ENCODE measurements at places on chromosomes 1 and 21.

- no peak for DNase-seq
Measured at GRCh38 chr21:38205940-38206339, 50.9 kb upstream of the KCNJ15 start.

DNA sequence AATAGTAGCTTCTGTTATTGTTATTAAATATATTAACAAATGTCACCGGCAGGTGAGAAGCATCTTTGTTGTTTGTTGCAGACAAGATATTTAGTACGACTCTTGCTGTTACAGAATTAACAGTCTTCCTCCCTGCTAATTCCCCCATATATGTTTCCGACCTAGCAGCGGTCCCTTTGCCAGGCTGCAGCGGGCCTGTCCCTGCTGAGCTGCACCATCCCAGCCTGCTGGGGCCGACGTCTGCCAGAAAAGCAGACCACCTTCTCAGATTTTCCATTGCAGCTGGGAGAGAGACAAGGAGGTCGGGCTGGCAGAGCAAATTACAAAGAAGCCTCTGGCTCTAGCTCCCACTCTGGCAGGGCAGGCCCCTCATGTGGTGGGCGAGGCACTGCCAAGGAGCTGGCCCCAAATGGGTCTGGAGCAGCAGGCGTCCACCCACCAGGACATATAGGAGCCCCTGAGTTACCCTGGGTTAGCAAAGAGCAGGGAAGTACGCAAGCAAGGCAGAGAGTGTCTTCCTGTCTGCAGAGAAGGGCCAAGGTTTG, 142.7 kb downstream of the FOXD2 start:
- DNase-seq = no peak

DNA sequence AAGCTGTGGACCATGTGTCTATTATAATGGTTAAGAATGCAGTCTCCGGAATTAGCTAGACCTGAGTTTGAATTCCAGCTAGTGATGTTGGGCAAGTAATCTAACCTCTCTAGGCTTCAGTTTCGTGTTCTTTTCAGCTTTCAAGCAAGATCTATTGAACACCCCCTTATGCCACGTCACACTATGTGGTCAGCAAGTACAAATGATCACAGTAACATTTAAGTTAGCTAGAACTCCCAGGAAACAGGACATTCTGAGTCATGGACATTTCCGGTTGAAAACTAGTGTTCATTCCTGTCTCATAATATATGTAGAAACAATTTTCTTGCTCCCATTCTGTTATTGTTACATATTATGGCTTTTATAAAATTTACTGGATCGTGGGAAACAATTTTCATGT, 34.0 kb upstream of the NHLH2 start:
- no peak for DNase-seq

- peak; percentile 48 for DNase-seq
Measured at GRCh38 chr1:87131809-87132283, 196.8 kb upstream of the LMO4 start.

DNA sequence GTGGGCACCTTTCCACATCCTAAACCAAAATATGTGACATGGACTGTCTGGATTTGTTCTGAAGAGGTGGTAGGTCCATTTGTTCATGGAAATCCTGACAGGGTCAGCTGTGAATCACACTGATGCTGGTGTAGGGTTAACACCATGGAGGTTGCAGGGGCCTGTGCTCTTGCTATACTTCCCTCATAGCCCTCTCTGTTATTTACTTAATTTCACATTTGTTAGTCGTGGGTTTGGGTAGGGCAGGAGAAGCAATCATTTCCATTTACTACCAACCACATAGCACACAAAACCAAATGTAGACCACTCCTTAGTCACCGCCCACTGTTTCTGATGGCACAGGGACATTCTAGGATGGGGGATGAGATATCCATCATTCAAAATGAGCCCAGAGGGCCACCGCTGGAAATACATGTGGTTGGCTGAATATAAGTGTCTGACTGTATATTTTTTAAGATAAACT, 61.8 kb upstream of the POU2F1 start:
- no peak for DNase-seq

- DNase-seq = no peak
Measured at GRCh38 chr1:117821774-117822482, 107.5 kb downstream of the GDAP2 start.

DNA sequence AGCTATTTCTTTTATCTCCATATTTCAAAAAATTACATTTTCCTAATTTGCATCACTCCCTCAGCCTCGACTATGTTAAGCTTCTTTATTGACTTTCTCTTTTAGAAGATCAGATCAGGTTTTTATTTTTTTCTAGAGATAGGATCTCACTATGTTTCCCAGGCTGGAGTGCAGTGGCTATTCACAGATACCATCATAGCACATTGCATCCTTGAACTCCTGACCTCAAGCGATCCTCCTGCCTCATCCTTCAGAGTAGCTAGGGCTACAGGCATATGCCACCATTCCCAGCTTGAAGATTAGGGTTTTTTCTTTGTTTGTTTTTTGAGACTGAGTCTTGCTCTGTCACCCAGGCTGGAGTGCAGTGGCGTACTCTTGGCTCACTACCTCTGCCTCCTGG, 20.1 kb downstream of the UCK2 start:
- DNase-seq = no peak

- DNase-seq = peak; percentile 82
Measured at GRCh38 chr1:154867064-154867825, 2.8 kb downstream of the KCNN3 start.

- DNase-seq = no peak
Measured at GRCh38 chr21:39220150-39220549, 36.9 kb upstream of the PSMG1 start.

DNA sequence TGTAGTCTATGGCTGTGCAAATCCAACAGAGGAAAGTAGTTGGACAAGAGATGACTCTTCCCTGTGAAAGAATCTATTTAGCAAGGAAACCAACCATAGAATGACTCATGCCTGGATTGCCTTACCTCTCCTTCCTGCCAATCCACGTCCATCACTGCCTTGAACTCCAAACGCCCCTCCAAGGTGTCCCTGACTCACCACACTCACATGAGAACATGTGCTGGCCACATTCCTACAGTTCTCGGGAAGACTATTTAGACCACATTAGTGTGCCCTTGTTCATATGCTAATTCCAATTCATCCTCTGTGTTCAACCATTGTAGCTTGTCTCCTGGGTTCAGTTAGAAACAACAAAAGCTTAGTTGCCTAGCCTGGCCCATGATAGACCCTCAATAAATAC, 157.3 kb downstream of the SLC30A10 start:
- no peak for DNase-seq

DNA sequence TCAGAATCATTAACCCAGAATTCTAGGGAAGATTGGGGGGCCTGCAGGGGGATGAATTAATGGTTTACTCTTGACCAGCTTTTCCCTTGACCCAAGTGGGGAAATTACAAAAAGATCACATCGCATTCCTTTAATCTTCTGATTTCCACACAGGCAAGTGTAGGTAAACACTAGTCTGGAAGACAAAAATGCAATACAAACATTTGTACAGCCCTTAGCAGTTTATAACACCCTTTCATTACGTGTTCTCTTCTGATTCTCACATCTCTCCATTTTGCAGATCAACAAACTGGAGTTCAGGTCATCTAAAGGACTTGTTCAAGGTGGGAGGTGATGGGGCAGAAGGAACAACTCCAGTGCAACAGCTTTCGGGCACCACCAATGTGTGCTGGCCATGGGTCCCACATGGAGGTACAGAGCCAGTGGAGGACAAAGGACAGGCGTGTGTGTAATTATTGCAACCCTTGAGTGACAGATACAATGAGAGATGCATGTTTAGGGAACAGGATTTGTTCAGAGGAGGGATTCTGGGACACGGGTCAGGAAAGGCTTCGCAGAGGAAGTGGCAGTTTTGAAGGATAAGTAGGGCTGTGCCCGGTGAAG, 20.4 kb downstream of the ATF3 start:
- DNase-seq = no peak

DNA sequence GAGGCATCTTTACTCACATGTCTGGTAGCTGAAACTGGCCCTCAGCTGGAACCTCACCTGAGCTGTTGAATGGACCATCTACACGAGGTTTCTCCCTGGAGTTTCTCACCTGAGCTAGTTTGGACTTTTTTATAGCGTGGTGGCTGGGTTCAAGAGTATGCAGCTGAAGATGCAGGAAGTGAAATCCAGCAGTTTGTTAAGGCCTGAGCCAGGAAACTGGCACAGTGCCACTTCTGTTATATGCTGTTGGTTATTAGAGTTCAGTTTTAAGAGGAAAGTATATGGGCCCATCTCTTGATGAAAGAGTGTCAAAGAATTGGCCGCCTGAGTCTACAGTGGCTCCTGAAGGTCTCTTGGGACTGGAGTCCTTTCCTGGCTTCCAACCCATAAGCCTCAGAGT, 35.6 kb downstream of the STUM start:
- no peak for DNase-seq

GRCh38 chr1:236530959-236531358, 7.2 kb downstream of the LGALS8 start:
- no peak for DNase-seq

DNA sequence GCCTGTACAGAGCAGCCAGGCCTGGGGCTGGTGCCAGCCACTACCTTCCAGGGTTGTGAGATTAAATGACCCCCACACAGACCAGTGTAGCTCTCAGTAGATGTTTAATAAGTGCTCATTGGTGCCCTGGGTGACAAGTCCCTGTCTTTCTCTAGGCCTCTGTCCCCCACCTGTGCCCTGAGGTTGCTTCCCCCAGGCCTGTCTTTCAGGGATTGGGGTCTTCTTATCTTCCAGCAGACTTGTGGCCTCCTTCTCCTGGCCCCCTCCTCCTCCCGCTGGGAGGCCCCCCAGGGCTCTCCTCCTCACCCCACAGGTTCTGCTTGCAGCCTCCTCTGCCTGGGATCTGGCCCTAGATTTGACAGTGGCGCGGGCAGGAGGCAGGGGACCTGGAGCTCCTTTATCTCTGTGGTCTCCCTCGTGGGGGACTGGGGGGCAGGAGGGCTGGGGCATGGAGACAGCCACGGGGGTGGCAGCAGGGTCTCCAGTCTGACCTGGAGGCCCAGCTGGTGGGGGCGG, 40.3 kb downstream of the EPHA2 start:
- no peak for DNase-seq

GRCh38 chr1:8239039-8239305, 78.9 kb upstream of the SLC45A1 start:
- DNase-seq = no peak

DNA sequence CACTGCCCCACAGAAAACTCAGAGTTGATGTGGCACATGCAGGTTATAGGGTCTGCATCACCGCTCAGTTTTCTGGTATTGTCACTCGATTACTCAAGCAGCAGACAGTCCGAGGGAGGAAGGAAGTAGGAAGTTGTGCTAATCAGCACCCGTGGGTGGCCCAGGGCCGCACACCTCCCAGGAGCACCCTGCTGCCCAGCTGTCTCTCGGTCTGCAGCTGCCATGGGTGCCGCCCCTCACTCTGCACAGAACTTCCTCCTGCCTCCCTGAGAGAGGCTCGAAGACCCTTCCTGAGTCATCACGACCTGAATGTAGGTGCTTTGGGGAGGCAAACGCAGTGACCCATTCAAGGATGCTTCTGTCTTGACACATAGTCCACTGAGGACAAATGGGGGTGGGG, 4.2 kb upstream of the TFF3 start:
- DNase-seq = no peak

DNA sequence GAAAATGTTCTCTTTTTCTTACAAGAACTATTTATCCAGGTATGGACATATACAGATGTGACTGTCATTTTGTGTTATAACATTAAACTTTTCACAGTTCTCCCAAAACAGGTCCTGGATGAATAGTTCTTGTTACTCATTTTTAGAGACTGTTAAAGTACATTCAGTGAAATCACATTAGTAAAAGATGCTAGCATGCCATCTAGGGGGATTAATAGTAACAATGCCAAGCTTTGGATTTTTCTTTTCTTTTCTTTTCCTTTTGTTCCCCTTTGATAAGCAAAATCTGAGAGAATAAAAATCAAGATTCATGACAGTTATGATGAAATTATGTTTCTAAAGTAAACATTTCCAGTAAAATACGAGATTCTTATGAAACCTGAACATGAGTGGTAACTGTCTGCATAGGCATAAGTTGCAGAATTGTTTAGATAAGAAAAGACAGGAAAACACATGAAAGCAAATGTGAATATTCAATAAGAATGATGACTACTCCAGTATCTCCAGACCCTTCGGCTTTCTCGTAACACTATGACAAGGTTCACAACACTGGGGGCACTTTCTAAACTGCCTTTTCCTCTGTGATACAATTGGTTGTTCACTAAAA, 77.5 kb downstream of the TPR start:
- no peak for DNase-seq

- DNase-seq = no peak
Measured at GRCh38 chr1:7594002-7594713, 176.9 kb upstream of the VAMP3 start.

- DNase-seq = no peak
Measured at GRCh38 chr1:114289306-114289705, 135.6 kb upstream of the SYT6 start.

DNA sequence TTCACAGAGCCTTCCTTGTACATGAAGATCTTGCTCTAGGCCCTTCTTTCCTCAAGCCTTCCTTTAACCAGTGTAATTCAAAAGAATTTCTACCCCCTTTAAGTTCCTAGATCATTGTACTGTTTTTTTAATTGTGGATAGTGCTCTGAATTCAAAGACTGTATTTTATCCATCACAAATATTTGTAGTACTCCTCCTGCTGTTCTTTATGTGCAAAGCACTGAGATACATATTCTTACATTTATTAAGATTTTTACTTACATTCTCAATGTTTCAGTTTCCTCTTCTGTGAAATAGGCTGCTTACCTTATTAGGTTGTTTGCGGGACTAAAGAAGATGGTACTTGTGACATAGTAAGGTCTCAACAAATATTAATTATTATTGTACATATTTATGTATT, 168.8 kb upstream of the PDE4B start:
- no peak for DNase-seq

GRCh38 chr1:87951409-87951808, 622.7 kb downstream of the LMO4 start:
- DNase-seq = no peak

- DNase-seq = no peak
Measured at GRCh38 chr1:87052961-87053360, 138.5 kb downstream of the HS2ST1 start.

DNA sequence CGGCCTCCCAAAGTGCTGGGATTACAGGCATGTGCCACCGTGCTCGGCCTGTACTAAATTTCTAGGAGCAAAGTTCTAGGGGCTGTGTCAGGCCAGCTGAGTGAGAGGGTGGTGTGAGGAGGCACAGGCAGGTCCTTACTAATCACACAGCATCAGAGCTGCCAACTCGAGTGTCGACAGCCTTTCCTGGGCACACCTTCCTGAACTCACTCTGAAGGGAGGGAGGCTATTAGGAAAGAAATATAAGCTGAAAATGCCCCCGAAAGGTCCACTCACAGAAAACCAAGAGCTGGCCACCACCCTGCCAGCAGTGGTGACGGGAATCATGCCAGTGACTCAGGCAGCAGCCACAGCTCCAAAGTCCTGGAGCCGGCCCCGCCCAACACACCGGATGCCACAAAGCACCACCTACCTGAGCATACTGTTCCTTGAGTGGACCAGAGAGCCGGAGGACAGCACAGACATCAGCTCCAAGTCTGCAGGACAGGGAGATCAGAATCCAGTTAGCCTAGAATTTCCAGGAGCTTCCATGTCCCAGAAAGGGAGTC, 4.5 kb downstream of the PMVK start:
- DNase-seq = no peak

- peak; percentile 73 for DNase-seq
Measured at GRCh38 chr21:36854391-36854790, 112.1 kb downstream of the HLCS start.

All from NCI-H446 (cell line).